ENCODE measurements at places on chromosomes 6 and 20. TPM values are rescaled to one million over a fixed set of nuclear protein-coding genes. Genes with fewer than 3 reads are reported as not detected.

DNA sequence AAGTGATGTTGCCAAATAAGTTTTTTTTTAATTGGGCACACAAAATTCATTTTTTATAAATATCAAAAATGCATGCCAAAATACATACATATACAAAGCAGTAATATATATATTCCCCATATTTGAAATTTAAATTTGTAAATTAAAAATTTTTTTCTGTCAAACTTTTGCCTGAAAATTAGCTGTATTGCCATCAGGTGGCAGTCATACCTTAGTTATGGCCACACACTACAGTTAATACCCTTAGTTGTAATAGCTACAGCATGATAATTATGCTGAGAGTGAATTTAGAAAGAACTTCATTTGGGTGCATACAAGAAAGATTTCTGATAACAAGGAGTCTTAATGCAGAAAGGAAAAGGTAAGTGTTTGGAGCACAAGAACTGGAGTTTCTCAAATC, 46.2 kb upstream of the SDHAF4 start:
- DNase-seq = peak; percentile 13

DNA sequence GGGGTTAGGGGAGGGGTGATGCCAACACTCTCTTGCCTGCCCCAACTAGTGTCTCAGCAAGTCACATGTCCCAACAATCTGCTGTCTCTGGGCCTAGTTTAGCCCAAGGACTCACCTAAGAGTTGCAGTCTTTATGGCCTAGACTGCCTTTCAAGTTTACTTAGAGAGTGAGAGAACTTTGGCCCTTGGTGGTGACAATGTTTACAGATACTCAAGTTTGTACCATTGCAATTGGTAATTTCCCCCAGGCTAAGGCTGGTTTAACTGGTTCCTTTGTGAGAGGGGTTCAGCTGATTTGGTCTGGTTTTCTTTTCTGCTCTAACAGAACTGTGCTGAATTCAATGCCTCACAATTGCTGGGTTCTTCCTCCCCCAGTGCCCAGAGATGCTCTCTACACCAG, 1279.9 kb upstream of the EYS start:
- no peak for DNase-seq

DNA sequence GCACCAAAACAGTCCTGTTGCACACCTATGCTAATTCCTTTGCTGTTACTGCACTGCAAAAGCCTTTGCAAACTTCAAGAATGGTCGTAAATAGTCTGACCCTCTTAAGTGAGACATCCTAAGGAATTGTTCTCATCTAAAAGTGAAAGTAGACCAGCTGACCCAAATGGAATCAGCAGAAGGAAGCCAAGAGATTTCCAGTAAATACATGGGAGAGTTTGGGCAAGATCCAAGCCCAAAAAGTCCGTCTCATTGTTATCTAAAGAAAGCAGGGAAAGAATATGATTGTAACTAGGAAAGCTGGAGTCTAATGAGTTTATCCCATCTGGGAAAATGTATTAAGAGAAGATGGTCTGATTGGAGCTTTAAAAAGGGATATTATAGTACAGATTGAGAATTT, 43.0 kb upstream of the HIVEP1 start:
- DNase-seq = peak; percentile 84

Gene HSD17B8
- total RNA-seq = 4.0 TPM

- no peak for DNase-seq
Measured at GRCh38 chr6:82362878-82363427, 664 bp upstream of the TPBG start.

DNA sequence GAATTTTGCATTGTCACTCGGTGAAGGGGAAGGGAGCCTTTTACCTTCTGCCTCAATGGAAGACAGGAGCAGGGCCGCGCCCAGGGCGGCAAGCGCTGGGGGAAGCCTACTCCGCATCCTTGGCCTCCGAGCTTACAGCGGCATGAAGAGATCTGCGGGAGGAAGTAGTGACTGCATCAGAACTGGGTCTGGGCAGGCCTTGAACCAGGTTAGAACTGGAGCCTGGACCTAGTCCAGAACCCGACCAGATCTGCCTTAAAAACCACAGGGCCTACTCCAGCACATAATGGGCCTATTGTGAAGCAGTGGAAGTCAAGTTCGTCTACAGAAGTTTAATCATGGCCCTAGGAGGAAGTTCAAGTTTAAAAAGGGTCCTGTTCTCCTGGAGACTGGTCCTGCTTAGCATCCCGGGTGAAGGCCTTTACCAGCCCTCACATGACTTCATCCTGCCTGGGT, 3.1 kb downstream of the COL12A1 start:
- no peak for DNase-seq

Measured in endothelial cell of umbilical vein (primary cell).